Dorsolateral prefrontal cortex (tissue), 122 donors: ENCODE measurements at places on chromosomes 12 and 14.

DNA sequence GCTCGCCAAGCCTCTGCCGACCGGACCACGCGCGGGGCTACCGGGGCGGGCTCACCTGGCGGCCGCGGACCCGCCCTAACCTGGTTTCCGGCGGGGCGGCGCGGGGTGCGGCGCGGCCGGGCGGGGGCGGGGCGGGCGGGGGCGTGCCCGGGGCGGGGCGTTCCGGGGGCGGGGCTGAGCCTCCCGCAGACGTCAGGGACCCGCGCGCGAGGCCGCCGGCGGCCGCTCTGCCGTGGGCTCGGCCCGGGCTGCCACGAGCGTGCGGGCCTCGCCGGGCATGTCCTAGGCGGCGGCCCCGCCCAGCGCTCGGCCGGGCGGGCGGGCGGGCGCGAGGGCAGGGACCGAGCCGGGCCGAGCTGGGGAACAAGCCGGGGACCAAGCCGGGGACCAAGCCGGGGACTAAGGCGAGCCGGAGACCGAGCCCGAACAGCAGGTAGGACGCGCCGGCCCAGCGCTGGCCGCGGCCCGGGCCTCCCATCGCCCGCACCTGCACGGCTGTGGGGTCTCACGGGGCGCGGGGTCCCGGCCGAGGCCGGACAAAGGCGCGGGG lies at the start of gene CEP170B:
Gene CEP170B (plus strand): TSS at position 188 of the 550 bp plus-strand sequence. CDS start 3,183 bp downstream, outside the sequence.
- no peak for DNase-seq

GRCh38 chr12:105561546-105562198 lies 231.2 kb downstream of the C12orf75 start:
- no peak for DNase-seq

GRCh38 chr14:71121711-71122110 lies 214.5 kb downstream of the PCNX1 start:
- no peak for DNase-seq

GRCh38 chr14:79354336-79354735 lies 857.0 kb downstream of the DIO2 start:
- no peak for DNase-seq

DNA sequence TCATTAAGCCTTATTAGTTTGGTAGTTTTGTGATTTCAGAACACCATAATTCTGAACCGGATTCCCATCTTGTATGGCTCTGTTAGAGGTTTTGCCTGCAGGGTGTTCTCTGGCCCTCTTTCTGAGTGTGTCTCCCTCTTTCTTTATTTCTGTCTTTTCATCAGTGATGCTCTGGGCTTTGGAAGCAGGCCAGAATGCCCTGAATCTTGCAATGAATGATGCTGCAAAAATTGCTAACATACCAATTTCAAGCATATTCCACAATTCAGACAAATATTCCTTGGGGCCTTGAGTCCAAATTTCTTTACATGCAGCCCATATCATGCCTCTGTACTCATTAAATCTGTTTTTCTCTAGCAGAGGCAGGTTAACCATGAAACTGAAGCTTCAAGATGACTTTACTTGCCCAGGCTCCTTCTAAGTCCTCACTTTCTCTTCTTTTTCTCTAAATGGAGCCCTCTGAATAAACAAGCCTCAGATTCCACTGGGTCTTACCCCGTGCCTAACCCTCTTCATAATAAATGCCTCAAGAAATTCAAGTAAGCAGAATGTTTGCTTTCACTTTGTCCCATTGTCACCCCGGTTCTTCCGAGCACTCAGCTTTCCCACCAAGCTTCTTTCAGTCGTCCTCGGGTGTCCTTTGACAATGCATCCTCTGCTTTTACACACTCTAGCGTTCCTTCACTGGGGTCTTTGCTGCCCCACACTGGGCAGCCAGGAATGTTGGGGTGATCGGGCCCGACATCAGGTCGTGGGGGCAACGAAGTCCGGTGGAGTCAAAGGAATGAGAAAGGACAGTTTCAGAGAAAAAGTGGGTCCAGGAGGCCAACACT lies 78.8 kb upstream of the SLC38A4 start:
- no peak for DNase-seq

DNA sequence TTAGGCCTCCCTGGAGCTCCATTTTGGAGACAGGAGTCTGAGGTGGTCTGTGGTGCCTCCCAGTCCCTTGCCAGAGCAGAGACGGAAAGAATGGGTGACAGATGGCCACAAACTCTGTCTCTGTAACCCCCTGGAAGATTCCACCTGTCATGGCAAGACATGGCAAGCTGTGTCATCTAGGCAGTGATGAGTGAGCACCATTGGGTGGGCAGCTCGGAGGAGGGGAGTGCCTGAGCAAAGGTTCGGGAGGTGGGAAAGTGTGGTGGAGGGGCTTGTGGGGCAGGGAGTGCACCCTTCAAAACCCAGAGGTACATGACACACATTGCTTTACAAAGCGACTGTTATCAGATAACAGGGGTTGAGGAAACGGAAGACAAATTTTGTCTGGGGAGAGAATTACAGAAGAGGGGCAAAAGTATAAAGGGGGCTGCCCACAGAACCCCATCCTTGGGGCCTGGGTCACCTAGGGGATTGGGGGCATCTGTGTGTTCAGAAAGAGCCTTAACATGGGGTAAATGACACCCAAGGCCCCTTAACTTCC lies 3.5 kb downstream of the RIN3 start:
- DNase-seq: no peak

GRCh38 chr14:50148799-50149198 lies 32.4 kb upstream of the VCPKMT start:
- no peak for DNase-seq

- DNase-seq: no peak
These were observed 33.6 kb downstream of the SENP1 start for GRCh38 chr12:48072266-48072665.

DNA sequence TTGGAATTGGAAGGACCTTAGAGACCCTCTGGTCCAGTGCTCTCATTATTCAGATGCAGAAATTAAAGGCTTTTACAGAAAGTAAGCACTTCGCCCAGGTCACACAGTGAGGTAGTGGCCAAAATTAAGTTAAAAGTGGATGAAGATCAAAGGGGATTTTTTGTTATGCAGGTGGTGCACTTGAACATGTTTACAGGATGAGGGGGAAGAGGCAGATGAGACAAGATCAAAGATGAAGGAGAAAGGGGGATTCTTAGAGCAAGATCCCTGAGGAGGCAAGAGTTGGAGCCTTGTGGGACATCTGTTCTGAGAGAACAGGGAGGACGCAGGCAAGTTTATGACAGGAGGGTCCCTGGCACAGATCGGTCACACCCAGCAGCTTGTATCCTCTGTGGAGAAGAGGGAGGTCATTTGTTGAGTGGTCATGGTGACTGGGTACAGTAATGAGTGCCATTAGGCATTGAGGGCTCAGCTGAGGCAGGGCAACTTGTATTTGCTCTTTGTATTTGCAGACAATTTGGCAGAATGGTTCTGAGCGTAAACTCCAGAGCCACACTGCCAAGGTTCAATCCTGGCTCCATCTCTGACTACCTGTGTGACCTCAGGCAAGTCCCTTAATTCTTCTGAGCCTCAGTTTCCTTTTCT lies 84.0 kb downstream of the BORCS5 start:
- no peak for DNase-seq

GRCh38 chr14:99484106-99484505 lies 2.9 kb downstream of the CCNK start:
- DNase-seq: no peak

DNA sequence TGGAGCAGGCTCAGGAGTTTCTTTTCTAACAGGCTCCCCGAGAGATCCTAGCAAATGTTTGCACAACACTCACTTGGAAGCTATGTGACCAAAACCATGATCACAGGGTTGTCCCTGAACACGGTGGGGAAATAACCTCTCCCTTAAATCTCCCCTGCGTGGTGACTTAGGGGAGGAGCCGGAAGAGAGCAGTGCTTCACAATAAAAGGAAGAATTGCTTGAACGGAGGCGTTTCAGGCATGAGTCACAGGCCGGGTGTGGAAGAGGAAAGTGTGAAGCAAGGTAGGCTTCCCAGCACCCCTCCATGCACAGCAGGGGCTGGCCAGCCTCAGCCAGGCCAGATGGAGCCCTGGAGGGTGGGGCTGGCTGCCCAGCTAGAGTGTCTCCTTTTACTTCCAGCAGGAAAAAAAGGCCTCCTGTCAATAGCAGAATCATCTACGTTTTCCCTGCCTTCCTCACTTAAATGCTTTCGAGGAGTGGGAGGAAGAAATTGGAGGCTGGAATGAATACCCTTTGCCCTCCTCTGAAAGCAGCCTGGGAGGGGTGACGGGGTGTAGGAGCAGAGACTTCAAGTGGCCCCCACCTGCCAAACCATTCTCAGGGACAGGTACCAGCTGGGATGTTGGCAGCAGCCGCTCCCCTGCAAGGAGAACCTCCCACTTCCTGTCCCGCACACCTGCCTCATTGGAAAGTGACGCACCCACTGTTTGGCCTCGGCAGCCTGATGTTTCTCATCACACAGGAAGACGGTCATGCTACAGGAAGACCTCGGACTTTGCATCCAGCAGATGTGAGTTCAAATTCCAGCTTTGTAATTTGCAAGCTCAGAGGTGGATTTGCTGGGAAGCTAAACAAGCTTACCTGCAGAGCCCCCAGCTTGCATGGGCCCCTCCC lies 30.1 kb upstream of the PPP2R5C start:
- peak; percentile 79 for DNase-seq

GRCh38 chr12:15797818-15798217 lies 8.6 kb upstream of the EPS8 start:
- DNase-seq: no peak

- no peak for DNase-seq
These were observed 53.3 kb upstream of the NCOR2 start for GRCh38 chr12:124620606-124621295.

DNA sequence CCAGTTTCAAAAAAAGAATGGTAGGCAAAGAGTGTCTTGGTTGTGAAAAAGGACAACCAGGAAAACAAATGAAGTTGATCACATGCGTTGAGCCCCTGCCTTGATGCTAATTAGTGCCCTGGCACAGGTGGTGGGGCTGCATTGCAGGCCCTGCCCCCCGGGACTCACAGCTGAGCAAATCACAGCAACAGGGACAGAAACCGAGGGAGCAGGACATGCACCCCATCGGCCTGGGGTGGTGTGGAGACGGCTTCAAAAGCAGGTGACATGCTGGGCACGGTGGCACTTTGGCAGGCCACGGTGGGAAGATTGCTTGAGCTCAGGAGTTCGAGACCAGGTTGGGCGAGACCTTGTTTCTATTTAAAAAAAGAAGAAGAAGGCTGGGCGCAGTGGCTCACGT lies 1.1 kb upstream of the PAPLN start:
- no peak for DNase-seq

DNA sequence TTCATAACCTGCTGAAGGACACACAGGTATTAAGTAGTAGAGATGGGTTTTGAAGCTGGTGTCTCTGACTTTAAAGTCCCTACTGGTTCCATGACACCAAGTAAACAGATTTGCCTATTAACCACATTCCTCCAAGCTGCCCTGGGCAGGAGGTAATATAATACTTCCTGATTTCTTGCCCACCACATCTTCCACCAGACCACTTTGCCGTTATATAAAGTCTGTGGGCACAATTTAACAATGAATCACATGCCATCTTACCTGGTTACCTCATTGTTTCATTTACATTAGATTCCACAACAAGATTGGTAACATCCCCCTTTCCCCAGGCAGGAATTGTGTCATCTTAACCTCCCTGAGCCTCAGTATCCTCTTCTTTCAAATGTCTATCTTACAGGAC lies 900 bp upstream of the LRRC23 start:
- no peak for DNase-seq

DNA sequence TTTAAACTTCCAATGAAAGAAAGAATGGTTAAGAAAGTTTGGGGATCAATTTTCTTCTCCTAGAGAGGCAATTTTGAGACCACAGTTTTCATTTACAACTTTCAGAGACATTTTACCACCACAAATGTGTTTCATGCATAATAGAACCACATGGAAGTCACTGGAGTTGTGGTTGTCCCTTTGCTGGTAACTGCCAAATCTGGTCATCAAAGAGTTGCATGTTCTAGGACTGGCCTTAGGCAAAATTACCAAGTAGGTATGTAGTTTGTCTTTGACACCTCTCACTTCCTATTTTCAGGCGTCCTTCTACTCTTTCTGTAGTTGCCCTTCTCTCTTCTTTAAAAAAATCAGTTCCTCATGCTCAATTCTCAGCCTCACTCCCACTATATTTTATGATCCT lies 54.3 kb upstream of the TMX1 start:
- no peak for DNase-seq

DNA sequence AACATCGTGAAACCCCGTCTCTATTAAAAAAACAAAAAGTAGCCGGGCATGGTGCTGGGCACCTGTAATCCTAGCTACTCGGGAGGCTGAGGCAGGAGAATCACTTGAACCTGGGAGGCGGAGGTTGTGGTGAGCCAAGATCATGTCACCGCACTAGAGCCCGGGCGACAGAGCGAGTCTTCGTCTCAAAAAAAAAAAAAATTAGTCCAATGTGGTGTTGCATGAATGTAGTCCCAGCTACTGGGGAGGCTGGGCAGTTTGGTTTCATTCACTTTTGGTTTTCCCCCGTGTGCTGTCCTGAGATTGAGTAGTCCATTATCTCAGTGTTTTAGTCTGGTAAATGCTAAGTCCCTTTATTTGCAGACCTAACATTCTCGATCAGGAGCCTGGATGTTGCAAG lies 19.5 kb downstream of the RPS29 start:
- DNase-seq: no peak

DNA sequence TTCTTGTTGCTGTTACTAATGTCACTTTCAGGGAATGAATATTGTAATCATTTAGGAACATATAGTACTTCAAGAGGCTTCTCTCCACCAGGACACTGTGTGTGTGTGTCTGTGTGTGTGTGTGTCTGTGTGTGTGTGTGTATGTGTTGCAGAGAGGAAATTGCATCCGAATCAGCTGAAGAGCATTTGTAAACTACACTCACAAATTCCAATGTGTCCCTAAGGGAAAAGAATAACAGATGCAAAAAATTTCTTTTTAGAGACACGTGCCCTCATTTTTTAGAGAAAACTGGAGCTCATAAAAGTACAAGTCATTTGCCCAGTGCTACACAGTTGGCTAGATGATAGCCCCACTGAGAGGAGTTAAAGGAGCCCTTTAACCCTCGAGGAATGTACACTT lies 168.8 kb downstream of the ANO4 start:
- DNase-seq: no peak

DNA sequence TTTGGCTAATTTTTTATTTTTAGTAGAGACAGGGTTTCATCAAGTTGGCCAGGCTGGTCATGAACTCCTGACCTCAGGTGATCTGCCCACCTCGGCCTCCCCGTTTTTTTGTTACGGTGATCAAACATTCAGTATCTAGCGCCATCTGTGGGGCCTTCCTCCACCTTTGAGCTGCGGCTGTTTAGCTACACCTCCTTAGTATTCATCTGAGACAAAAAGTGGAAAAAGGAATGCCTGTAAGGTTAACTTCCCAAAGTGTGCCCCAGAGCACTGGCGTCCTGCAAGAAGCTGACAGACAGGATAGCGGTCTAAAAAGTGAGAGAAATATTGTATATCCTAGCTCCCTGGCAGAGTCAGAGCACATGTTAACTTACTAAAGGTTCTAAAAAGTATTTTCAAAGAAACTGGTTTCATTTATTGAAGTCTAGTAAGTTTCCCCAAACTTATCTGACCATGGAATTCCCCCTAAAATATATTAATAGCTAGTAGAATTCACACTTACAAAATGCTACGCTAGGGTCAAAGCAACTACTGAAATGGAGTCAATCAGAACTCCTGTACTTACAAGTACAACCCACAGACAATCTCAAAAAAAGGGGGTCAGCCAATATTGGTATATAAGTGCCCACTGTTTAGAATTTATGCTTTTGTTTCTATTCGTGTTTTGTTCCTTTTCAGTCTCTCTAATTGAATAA lies 59.1 kb downstream of the DUSP16 start:
- no peak for DNase-seq

- no peak for DNase-seq
These were observed 125.3 kb downstream of the ETV6 start for GRCh38 chr12:11774821-11775220.

- DNase-seq: no peak
These were observed 248.6 kb downstream of the CEP128 start for GRCh38 chr14:80692903-80693302.

- no peak for DNase-seq
These were observed 121.2 kb downstream of the DIP2B start for GRCh38 chr12:50626026-50626425.
